ENCODE measurements at places on chromosomes 1 and 21.
A peak's percentile ranks its signal among the peaks of the same experiment; 100 is the strongest.

DNA sequence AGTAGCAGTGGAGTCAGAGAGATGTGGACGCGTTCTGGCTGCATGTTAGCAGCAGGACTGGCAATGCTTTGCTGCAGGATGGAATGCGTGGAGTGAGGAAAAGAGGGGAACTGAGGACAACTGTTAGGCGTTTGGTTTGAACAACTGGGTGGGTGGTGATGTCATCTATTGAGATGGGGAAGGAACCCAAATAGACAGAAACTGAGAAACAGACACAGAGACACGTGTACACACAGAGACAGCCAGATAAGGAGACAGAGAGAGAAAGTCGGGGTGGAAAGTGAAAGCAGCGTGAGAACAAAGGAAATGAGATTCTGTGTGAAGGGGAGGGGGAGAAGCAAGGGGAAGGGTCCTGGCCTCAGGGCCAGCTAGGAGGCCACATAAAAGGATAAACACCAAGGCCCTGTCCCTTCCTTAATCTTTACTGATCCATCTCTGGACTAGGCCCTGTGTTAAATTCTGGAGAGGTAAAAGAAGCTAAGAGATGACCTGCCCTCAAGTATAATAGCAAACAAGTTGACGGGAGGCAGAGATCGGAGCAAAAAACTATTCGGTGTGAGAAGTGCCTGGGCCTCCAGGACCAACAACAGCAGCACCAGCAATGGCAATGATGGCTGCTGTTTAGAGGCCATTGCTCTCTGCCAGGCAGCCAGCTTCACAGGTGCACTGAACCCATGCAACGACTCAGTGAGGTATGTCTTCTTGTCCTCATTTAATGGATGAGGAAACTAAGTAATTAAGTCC, 31.6 kb downstream of the VWA5B1 start:
- DNase-seq: peak; percentile 16

- DNase-seq: peak; percentile 62
These were observed 11.6 kb downstream of the STYXL2 start for GRCh38 chr1:167105271-167106118.

GRCh38 chr1:81312272-81312754, 488.4 kb upstream of the ADGRL2 start:
- no peak for DNase-seq

- DNase-seq: no peak
These were observed 106.1 kb downstream of the APP start for GRCh38 chr21:26064506-26064905.

DNA sequence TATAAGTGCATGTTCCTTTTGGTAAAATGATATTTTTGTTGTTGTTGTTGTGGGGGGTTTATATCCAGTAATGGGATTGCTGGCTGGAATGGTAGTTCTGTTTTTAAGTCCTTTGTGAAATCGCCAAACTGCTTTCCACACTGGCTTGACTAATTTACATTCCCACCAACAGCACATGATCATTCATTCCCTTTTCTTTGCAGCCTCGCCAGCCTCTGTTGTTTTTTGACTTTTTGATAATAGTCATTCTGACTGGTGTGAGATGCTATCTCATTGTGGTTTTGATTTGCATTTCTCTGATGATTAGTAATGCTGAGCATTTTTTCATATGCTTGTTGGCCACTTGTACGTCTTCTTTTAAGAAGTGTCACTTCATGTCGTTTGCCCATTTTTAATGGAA, 188.5 kb upstream of the CHRM3 start:
- DNase-seq: no peak

DNA sequence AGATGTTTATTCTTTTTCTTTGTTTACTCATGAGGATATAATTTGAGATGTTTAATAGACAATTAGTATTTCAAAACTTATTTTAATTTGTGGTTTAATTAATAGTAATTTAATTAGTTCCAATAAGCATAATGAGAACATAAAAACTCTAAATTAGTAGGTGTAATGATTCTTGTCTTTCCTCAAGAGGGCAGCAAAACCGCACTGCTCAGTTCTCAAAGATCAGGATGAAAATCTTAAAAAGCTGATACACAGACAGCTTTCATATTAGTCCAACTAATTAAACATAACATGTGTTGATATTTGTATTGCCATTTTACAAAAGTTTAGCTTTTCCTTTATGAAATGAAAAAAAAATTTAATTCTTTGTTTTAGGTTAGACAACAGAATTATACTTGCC, 106.7 kb upstream of the C21orf91 start:
- peak; percentile 14 for DNase-seq

GRCh38 chr1:66197120-66197519, 336.8 kb upstream of the SGIP1 start:
- DNase-seq: no peak

- no peak for DNase-seq
These were observed 12.8 kb downstream of the ZNF687 start for GRCh38 chr1:151294742-151295462.

GRCh38 chr1:67652800-67653199, 32.2 kb upstream of the GADD45A start:
- DNase-seq: no peak

GRCh38 chr1:213053455-213053854, 2.4 kb downstream of the RPS6KC1 start:
- DNase-seq: no peak

DNA sequence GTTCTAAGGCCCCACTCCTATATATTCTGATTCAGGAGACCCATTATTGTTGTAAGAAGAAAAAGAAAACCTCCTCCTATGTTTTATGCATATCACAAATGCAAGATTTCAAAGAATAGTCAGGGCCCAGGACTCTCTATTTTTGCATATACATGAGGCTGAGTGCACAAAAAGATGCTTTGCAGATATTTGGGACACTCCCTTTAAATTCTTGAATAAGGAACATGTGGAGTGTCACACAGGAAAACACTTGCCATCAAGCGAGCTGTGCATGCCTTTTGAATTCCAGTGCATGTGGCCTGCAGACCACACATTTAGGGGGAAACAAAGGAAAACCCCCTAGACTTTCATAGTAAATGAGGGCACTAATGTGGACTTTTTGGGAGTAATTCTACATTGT, 5.6 kb downstream of the MAP3K7CL start:
- no peak for DNase-seq

- DNase-seq: no peak
These were observed 5.6 kb upstream of the POFUT2 start for GRCh38 chr21:45293220-45293725.

DNA sequence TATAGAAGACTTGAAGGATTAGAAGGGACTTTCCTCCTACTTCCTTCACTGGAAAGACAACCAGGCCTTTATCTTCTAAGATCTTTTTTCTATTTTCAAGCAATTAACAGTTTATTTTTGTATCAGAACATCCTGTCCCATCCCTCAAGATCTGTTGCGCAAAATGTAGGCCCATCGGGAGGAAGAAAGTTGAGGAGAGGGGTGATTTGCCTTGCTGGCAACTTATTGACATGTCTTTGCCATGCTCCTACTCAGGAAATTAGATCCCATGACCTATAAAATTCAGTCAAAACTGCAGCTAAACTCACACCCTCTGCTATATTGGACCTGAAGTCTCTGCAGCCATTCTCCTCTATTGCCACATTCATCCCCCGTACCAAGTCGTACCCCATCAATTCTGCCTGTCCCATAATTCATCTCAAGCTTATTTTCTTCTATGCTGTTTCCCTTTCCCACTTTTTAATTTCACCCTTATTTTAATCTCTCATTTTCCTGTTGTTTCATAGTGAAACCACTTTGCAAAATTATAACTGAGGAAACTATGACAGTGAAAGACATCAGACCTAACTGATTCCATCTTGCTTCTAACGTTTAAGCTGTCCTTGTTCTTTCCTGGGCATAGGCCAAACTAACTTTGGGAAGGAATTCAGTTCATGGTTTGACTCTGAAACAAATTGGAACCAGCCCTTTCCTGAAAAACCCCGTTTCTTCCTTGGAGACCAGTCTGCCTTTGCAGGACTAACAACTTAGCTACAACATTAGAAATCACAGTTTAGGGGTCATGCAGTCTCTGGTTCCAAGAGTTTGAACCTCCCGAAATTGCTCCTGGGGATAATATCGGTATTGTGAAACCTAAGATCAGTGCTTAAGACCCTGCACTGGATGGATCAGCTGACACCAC, 195.7 kb upstream of the PTBP2 start:
- DNase-seq: no peak

DNA sequence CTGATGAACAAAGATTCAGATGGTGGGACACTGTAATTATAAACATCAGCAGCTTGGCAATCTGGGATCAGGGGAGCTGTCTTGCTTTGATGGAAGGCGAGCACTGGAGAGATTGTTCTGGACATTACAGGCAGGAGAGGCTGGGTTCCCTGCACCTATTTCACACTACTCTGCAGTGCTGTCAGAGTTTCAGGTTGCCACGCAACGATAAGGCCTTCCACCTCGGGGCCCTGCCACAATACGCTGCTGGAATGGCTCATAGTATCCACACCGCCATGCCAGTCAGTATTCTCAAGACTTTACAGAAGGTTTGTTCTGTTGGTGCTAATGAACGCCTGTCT, 96.8 kb downstream of the GLIS1 start:
- no peak for DNase-seq

DNA sequence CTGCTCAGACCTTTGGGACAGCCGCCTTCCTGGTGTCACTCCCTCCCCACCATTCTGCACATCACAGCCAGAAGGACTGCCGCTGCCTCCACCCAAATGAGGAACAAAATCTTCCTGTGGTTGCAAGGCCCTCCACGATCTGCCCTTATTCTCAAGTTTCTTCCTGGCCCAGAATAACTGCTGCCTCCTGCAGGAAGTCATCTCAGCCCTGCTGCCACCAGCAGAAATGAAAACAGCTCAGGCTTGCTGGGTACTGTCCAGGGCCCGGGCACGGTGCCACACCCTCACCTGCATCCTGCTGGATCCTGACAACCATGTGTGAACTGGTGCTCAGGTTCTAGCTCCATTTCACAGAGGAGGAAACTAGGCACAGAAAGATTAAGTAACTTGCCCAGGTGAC, 2.8 kb downstream of the CLDN19 start:
- no peak for DNase-seq

DNA sequence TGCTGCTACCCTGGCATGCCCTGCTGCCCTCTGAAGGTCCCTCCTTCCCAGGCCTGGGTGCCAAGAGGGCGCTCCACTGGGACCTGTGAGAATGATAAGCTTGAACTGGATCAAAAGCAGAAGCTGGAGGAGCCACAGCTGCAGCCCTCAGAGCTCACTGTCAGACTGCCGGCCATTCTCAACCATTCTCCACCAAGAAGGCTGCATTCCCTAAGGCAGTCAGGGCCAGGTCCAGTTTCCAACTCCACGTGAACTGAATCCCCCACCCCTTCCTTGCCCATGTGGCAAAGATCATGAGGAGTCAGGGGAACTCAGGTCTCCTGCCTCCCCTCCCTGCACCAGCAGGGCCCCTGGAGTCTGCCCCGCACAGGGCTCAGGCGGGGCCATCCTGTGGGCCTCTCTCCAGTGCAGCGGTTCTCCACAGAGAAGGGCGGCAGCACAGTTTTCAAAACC, 19.5 kb downstream of the SLC1A7 start:
- no peak for DNase-seq

DNA sequence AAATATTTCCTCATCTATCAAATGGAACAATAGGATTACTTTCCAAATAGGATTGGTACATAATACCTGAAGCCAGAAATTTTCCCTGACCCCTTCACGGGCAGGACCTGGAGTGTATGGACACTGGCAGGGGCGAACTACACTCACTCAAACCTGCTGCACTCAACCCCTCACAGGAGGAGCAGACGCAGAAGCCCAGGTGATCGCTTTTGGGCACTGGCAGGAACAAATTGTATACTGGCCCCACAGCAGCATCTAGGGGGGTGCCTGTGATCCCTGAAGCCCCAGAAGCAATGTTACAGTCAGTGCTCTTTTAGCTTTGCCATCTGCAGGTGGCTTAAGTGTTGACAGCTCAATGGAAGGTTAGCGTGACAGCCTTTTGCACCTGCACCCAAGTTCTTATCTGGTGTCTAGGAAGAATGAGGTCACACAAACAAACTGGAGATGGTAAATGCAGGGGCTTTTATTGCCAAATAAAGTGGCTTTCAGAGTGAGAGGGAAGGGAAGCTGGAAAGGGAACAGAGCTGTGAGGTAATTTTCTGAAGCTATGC, 199.2 kb upstream of the NEGR1 start:
- DNase-seq: no peak

DNA sequence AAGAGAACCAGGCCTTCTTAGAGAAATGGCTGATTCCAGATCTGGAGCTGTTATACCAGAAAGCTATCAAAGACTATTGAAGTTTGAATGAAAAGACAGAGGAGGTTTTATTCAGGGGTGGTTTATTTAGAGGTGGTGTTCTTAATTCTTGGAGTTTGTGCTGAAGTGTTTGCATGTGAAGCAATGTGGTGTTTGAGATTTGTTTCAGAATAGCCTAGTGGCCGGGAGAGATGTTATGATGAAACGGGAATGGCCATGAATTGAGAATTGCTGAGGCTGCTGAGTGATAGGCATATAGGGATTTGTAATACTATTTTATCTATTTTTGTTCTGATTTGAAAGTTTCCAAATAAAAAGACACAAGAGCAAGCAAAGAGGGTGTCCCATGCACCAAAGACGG, 10.5 kb upstream of the SHE start:
- no peak for DNase-seq

- peak; percentile 47 for DNase-seq
These were observed 277.0 kb downstream of the PTPRU start for GRCh38 chr1:29513357-29513756.

DNA sequence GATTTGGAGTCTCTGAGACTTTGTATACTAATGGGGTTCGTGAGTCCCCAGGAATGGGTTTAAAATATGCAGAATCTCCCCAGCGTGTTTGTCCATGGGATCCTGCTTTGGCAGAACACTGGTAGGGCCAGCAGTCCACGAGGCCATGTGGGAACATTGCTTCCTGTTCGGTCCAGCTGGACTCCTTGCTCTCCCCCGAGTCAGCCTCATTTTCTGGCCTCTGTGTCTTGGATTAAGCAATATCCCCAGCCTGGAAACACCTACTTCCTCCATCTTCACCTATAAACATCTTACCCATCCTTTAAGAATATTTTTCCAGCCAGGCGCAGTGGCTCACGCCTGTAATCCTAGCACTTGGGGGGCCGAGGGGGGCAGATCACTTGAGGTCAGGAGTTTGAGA, 142.4 kb downstream of the NAV1 start:
- no peak for DNase-seq

DNA sequence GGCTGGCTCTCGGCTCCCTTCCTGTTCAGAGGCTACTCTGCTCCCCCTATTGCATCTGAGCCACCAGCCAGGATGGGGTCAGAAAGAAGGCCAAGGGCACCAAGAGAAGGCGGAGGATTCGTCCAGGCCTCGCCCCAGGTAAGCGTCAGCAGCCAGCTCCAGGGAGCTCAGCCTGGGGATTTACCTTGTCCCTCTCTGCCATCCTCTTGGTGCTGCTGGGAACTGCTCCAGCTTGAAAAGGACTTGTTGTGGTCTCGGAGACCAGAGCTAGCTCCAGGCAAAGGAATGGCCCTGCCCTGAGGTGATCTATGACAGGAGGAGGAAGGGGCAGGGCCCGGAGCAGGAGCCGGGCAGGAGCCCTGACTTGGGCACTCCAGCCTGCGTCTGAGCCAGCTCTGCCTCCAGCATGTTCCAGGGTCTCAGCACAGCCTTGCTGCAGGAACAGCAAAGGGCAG, 113.7 kb upstream of the IFFO2 start:
- no peak for DNase-seq
